Activated CD8-positive, alpha-beta memory T cell treated with anti-CD3 and anti-CD28 coated beads, Interleukin-2, amount 50 U/mL, for 48 hours (primary cell): ENCODE measurements at places on chromosomes 7 and 10.
A peak's percentile ranks its signal among the peaks of the same experiment; 100 is the strongest.

DNA sequence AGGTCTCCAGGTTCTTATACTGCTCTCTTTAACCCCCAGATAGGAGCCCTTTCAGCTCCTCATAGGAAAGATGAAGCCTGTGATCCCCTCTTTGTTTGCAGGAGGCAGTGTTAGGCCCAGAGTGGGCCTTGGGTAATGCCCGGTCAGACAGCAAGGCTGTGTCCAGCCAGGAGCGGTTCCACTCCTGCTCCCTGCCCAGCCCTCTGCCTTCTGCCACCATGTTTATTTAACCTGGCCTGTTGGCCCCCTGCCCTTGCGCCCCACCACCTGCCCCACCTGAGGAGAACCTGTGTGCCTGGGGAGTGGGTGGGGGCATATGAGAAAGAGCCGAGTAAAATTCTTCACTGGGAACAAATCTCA lies 24.3 kb downstream of the CDH23 start:
- DNase-seq = peak; percentile 32

DNA sequence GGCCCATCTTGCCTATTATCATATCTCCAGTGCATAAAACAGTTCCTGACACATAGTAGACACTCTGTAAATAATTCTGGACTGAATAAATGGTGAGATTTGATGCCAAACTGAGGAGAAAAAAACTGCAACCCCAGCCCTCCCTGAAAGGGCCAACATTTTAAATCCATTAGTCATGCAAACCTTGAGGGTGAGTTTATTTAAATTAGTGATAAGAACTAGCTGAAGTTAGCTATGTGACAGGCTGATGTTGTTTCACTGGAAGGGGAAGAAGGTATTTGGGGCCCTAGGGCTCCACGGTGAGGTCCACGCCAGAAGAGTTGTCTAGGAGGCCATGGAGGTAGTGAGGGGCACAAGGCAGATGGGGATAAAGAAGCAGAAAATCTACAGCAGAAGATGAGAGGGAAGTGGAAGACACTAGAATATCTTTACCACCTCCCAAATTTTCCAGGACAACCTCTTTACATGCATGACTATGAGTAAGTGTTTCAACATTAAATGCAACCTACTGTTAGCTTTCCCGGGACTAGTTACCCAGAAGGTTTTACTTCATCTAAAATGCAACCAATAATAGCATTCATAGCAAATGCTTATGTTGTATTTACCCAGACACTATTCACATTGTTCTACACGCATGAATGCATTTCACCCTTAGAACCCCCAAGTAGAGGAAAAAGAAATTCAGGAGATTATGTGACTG lies 183.2 kb upstream of the LYZL1 start:
- DNase-seq = no peak

GRCh38 chr10:60536529-60537114 lies 146.9 kb upstream of the ANK3 start:
- no peak for DNase-seq

DNA sequence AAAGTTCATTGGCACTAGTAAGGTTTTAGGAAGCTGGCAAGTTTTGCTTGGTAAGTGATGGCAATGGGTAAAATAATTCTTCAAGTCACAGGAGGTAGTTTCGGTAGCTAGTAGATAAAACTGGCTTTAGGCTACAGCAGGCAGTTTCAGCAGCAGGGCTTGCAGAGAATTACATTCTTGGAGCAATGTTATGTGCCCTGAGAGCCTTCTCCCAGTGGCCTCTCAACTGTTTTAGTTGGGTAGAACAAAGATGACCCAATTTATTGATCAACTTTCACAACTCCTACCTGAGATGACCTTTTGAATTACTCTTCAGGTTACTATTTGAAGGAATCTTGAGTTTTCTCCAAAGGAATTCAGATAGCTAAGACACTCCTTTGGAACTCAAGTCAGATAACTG lies 16.4 kb upstream of the NFE2L3 start:
- DNase-seq = no peak

DNA sequence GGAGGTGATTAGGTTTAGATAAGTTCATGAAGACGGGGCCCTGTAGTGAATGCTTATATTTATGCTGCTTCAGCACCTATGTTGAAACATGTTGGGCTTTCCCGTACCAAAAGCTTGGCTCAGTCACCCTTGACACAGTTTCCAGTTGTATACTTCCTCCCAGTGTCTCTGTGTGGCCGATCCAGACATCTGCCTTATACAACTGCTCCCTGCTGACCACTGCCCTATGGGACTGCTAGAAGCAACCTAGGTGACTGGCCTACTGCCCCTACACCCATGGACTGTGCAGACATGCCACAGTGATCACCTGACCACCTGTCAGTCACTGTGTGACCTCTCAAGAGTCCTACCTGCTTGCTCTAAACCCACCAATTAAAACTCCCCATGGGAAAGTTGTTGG lies 22.6 kb upstream of the TSPAN13 start:
- no peak for DNase-seq

DNA sequence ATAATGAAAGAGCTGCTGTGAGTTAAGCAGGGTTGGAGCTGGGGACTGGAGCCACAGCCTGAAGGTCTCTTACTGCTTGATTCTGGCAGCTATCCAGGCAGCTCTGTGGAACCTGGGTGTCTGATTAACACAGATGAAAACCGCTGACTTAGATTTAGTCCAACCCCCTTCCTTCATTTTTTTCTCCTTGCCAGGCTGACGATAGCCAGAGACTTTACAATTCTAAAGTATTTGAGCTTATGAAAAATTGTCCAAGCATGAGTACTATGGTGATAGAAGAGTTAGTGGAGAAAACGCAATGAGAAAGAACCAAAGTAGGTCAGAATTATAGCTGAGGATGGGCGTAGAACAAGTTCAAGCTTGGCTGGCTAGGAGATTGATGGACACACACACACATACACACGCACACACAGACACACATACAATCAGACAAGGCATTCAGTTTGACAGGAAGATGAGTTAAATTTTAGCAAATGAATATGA lies 13.5 kb upstream of the GPR85 start:
- no peak for DNase-seq

- DNase-seq = no peak
Measured at GRCh38 chr7:111393011-111393754, 169.1 kb downstream of the IMMP2L start.

GRCh38 chr10:121567569-121567968 lies 30.7 kb downstream of the FGFR2 start:
- no peak for DNase-seq
